Activated CD4-positive, alpha-beta T cell treated with anti-CD3 and anti-CD28 coated beads for 36 hours (primary cell): ENCODE measurements at places on chromosomes 7 and 10. TPM values are rescaled to one million over a fixed set of nuclear protein-coding genes. Genes with fewer than 3 reads are reported as not detected.

- DNase-seq, result no peak
Observed at GRCh38 chr10:6815346-6815745, 235.3 kb upstream of the PRKCQ start.

DNA sequence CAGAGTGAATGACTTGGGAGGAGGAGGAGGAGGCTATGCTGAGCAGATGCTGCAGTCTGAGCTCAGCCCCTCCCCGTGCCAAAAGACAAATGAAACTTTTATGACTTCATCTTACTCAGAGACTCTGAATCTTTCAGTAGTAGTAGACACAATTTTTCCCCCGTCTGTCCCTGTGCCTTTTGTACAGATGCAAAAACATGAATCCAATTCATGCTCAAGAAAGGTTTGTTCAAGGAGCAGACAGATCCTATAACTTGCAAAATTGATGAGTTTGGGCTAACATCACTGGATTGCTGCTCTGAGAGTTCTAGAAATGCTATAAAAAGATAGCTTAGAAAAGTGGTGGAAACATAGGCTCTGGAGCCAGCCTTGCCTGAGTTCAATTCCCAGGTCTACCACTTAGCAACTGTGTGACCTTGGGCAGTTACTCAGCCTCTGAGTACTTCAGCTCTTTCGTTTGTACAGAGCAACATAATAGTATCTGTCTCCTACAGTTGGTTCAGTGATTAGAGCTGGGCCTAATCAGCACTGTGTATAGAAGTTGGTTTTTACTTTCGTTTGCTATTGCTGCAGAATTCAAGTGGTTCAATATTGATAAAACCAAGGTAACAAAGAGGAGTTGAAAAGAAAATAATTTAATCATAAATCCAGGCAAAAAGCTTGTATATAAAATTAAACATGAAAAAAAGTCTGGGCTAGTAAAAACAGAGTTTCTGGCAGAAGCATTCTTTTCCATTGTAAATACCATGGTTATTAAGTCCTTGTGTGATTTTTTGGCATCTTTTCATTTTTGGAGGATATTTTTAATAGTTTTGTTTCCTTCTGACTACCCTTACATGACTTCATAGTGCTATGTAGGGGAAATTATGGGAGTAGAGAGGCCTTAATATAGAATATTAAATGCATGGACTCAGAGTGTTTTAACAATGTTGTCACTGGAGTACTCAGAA lies 174.2 kb upstream of the ZNF32 start:
- DNase-seq, result peak; percentile 52

- no peak for DNase-seq
Observed at GRCh38 chr10:103111918-103112877, 80.9 kb downstream of the NT5C2 start.

DNA sequence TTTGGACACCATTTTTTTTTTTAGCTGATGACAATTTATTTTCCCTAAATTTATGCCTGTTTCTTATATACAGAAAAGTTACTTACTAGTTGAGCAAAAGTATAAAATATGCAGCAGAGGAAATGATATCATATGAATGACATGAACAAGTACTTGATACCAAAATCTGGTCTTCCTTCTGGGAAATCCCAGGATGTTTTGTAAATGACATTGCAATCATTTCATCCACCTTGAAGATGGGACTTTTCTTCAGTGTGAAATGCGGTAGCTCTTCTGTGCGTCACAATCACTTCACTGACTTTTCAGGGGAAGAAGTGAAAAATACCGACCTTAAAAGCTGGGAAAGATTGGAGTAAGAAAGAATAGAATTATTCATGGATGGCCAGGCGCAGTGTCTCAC lies 23.8 kb downstream of the C1QL3 start:
- DNase-seq, result no peak

DNA sequence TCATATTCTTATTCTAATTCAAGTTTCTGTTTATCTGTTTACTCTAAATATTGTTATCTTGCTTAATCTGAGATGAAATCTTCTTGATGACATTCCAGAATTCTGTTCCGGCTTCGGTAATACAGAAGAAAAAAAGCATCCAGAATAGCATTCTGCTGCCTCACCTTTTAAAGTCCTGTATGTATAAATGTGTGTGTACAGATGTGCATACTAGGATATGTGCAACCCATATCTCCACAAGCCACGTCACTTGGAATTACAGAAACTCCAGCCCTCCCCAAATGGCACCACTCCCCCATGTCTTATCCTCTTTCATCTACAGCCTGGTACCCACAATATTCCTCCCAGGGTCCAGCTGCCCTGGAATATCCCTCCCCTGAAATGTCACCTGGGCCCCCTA lies 27.9 kb upstream of the USP6NL start:
- DNase-seq, result no peak

DNA sequence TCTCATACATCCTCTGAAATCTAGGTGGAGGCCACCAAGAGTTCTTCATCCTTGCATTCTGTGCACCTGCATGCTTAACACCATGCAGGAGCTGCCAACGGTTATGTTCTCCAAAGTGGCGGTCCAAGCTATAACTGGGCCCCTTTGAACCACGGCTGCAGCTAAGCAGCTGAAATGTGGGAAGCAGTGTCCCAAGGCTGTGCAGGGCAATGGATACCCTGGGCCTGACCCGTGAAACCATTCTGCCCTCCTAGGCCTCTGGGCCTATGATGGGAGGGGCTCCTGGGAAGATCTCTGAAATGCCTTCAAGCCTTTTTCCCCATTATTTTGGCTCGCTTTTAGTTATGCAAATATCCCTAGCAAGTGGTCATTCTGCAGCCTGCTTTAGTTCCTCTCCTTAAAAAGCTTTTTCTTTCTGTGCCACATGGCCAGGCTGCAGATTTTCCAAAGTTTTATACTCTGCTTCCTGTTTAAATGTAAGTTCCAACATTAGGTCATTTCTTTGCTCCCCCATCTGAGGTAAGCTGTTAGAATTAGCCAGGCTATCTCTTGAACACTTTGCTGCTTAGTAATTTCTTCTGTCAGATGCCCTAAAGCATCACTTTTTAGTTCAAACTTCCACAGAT lies 7.7 kb upstream of the GTPBP4 start:
- no peak for DNase-seq

- DNase-seq, result no peak
Observed at GRCh38 chr7:8592167-8592566, 158.8 kb downstream of the NXPH1 start.

GRCh38 chr7:102431617-102432298 lies 1.6 kb upstream of the ORAI2 start:
- peak; percentile 70 for DNase-seq

OR6V1 gene
- total RNA-seq, result not detected

DNA sequence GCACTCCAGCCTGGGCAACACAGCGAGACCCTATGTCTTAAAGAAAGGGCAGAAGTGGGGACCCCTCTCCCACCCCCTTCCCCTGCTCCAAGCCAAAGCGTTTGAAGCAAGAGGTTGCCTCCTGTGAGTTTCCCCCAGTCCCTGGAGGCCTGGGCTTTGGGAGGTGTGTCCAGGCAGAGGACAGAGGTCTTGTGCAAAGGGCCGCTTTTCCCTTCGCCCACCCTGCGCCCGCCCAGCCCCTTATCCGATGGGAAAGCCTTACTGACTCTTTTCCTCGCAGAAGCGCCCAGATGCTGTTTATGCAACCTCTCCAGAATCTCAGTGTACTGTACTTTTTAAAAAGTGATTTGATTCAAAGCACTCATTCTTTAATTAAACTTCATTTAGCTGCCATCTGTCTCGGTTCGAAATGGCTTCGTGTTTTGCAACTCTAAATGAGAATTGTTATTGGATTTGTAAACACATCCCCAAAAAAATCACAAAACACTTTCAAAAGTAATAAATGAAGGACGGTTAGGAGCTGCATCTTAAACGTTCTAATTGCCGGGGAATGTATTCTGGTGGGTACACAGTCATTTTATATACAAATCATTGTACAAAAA lies 50.5 kb upstream of the GTF2I start:
- no peak for DNase-seq

GRCh38 chr10:27481486-27481885 lies 22.6 kb upstream of the RAB18 start:
- DNase-seq, result no peak

GRCh38 chr7:92745241-92745640 lies 91.1 kb downstream of the CDK6 start:
- DNase-seq, result no peak
